Naive thymus-derived CD4-positive, alpha-beta T cell (primary cell): ENCODE measurements at places on chromosomes 2 and 18. TPM values are rescaled to one million over a fixed set of nuclear protein-coding genes. Genes with fewer than 3 reads are reported as not detected.

- H3K27ac ChIP-seq: no peak overlapping the region
- no peak overlapping the region for H3K4me3 ChIP-seq
- H3K4me1 ChIP-seq: no peaks in the 10 kb centered on the region
- no peaks in the 10 kb centered on the region for H3K36me3 ChIP-seq
Measured at GRCh38 chr2:53188851-53189510, 578.6 kb upstream of the CHAC2 start.

- no peak overlapping the region for H3K4me3 ChIP-seq
- H3K4me1 ChIP-seq: no peaks in the 10 kb centered on the region
- no peaks in the 10 kb centered on the region for H3K36me3 ChIP-seq
- no peak for DNase-seq
Measured at GRCh38 chr2:185128996-185129395, 530.7 kb downstream of the ZNF804A start.

- DNase-seq: no peak
- H3K27ac ChIP-seq: no peak overlapping the region
- no peaks in the 10 kb centered on the region for H3K27me3 ChIP-seq
Measured at GRCh38 chr2:161199912-161200701, 39.9 kb downstream of the TANK start.

Gene GATA6
- total RNA-seq: not detected in 2 replicates

DNA sequence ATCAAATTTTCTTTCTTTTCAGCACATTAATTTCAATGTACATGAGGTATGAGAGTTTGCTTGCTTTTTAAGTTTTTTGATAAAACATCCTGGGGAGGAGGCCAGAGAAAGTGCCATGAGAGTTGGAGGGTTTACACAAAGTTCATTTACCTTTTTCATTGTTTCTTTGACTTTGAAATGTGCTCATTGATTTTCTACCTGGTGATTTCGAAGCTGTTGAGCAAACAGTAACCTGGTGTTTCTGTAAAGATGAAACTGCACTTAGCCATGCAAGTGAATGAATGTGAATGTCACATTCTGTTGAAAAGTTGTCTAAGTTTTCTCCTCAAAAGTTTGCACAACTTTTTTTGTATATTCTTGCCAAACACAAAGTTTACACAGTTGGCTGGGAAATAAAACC is 797.0 kb downstream of the METTL4 start:
- no peak overlapping the region for H3K27ac ChIP-seq
- no peak overlapping the region for H3K4me3 ChIP-seq
- no peaks in the 10 kb centered on the region for H3K36me3 ChIP-seq

Gene SPATA3
- not detected for total RNA-seq

- H3K4me1 ChIP-seq: peaks cover 8% of the 10 kb centered on the region
- no peak overlapping the region for H3K27ac ChIP-seq
- no peaks in the 10 kb centered on the region for H3K27me3 ChIP-seq
- no peak overlapping the region for H3K4me3 ChIP-seq
Measured at GRCh38 chr2:31958140-31958717, 52.6 kb downstream of the MEMO1 start.

DNA sequence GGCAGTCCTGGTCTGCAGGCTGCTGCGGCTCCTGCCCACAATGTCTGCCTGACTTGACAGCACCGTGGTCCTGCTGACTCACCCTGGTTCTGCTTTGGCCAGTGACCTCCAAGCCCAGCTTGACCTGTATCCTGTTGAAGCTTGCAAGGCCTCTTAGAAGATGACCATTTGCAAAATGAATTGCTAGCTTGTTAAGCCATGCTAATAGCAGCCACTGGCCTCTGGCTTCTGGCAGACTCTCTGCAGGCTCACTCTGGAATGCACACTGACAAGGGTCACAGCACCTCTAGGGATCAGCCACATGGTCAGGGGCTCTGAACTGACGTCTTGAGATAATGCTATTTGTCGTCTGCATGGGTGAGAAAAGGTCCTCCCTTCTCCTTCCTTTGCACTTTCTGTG is 25.9 kb downstream of the CNGA3 start:
- H3K4me1 ChIP-seq: no peaks in the 10 kb centered on the region
- DNase-seq: no peak
- no peaks in the 10 kb centered on the region for H3K36me3 ChIP-seq

Gene CXCR1
- total RNA-seq: not detected

Gene MGAT5
- 40.3 TPM for total RNA-seq

Gene TP53I3
- total RNA-seq: 2.3 TPM

- peaks cover 9% of the 10 kb centered on the region for H3K4me1 ChIP-seq
- H3K36me3 ChIP-seq: peaks cover 8% of the 10 kb centered on the region
- H3K27ac ChIP-seq: no peak overlapping the region
Measured at GRCh38 chr2:121599963-121600651, 49.2 kb downstream of the CLASP1 start.

Gene MAP3K2
- 58.0 and 60.5 TPM in 2 replicates for total RNA-seq

DNA sequence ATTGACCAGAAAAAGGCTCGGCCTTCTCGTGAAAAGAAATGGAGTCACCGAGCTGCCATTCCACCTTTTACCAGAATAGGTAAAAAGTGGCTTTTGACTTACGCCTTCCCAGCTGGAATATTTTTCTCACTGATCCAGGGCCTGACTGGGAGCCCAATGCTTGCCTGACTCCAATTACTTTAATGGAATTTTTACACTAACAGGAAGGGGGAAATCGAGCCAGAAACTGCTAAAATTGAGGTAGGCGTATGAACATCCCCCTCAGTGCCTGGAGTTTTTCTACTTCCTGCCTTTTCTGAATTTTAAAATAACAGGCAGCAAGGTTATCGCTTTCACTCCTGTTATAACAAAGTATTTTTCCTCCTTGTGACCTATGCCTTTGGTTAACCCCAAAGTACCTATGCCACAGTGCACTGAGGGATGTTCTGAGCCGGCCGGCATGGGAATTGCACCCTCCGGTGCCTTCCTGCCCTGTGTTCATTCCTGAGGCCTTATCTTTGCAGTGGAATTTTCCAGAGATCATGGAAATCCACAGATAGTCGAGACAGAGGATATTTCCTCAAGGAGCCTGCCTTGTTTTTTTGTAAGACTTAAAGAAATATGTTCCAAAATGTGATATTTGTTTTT is 18.3 kb upstream of the RPL31 start:
- H3K27ac ChIP-seq: no peak overlapping the region
- H3K27me3 ChIP-seq: no peaks in the 10 kb centered on the region
- no peaks in the 10 kb centered on the region for H3K4me1 ChIP-seq
- no peaks in the 10 kb centered on the region for H3K36me3 ChIP-seq
- DNase-seq: no peak

DNA sequence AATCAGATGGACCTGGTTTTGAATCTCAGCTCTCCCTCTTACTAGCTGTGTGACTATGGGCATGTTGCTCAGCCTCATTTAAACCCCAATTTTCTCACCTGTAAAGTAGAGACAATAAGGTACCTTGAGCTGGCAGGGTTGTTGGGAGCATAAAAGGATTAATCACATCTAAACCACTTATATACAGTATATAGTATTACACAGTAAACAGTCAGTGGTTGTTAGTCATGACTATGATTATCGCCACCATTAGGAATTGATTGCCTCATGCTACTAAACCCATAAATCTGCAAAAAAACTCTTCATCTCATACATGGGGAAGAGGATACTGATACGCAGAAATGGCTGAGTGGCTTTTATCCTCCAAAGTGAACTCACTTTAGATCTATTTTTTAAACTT is 65.8 kb downstream of the INO80D start:
- no peaks in the 10 kb centered on the region for H3K4me1 ChIP-seq
- H3K4me3 ChIP-seq: no peak overlapping the region
- no peak overlapping the region for H3K27ac ChIP-seq
- no peaks in the 10 kb centered on the region for H3K27me3 ChIP-seq

DNA sequence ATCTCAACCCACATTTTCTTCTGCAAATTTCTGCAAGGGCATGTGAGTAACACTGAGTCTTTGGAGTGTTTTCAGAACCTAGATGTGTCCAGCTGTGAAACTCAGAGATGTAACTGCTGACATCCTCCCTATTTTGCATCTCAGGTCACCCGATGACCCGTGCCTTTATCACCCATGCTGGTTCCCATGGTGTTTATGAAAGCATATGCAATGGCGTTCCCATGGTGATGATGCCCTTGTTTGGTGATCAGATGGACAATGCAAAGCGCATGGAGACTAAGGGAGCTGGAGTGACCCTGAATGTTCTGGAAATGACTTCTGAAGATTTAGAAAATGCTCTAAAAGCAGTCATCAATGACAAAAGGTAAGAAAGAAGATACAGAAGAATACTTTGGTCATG is 8.0 kb downstream of the UGT1A1 start:
- no peaks in the 10 kb centered on the region for H3K36me3 ChIP-seq
- no peak overlapping the region for H3K27ac ChIP-seq
- DNase-seq: no peak
- no peaks in the 10 kb centered on the region for H3K27me3 ChIP-seq
- H3K4me1 ChIP-seq: no peaks in the 10 kb centered on the region

GRCh38 chr2:69062307-69062962 is 49.5 kb downstream of the ANTXR1 start:
- no peaks in the 10 kb centered on the region for H3K27me3 ChIP-seq
- H3K4me3 ChIP-seq: no peak overlapping the region
- H3K27ac ChIP-seq: no peak overlapping the region
- no peaks in the 10 kb centered on the region for H3K36me3 ChIP-seq
- DNase-seq: no peak
- no peaks in the 10 kb centered on the region for H3K4me1 ChIP-seq

DNA sequence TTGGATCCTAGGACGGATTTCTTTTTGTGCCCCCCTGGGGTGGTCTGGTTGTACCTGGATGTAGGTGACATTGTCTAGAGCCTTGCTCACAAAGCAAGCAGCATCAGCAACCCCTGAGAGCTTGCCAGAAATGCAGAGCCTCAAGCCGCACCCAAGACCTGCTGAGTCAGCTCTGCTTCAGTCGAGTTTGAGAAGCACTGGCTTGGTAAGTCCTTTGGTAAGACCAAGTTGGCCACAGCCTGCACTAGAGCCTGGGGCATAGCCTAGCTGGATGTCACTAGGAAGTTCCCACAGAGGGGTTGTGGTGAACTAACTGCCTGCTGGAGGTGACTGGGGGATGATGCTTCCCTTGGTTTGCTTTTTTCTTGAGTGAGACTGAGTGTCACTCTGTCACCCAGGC is 6.2 kb downstream of the ABCG5 start:
- H3K27me3 ChIP-seq: no peaks in the 10 kb centered on the region
- no peak overlapping the region for H3K27ac ChIP-seq
- no peaks in the 10 kb centered on the region for H3K36me3 ChIP-seq
- H3K4me1 ChIP-seq: no peaks in the 10 kb centered on the region

DNA sequence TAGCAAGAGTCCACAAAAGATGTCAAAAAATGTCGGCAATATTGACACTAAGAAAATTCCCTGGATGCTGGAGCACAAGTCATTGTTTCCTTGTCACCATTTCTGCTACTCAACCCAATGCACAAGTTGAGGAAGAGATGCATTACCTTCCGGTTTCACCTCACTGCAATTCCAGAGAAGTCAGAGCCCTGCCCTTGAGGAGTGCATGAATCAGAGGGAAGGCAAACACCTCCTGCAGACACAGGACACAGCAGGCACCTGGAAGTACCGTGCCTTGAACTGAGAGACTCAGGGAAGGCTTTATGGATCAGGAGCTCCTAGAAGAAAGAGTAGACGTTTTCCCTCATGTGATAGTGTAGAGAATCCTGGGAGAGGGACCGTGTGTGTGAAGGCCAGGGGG is 62.7 kb upstream of the ARL4C start:
- H3K36me3 ChIP-seq: no peaks in the 10 kb centered on the region
- H3K27ac ChIP-seq: no peak overlapping the region
- H3K4me3 ChIP-seq: no peak overlapping the region

DNA sequence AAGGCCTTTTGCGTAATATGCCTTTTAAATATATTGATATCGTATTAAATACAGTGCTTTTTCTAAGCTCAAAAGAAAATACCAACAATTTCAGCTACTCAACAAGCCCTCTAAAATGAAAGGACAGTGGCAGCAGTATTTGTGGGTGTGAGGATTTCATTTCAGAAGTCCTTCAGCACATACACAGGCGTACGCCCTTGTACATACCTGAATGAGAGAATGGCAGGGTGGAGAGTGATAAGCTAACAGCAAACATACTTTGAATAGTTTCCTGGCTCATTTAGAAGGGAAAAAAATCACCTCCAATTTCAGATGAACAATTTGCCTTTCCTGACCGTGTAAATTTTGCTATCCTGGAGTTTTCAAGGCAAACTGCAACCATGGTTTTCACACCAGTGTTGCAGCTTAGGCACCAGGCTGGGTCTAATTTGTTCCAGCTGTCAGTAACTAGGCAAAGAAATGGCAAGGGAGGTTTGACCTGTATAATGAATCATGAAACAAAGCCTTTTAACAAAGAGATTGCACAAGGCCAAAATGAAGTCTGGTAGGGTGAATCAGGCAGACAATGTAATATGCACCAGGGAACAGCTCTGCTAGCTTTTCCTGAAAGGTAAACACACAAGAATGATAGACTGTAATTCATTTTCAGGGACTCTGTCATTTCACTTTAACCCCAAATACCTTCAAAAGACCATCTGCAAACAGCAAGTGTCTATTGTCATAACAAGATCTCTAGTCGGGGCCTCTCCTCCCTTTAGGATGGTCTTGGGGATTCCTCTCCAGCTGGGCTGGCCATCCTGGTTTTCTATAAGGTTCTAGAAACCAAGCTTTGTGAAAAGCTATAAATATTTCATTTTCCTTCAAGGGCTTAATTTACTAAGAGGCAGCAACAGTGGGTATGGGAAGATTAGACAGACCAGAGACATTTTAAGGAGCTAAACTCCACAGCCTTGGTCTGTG is 11.5 kb downstream of the ANKRD29 start:
- no peak overlapping the region for H3K27ac ChIP-seq
- H3K4me1 ChIP-seq: no peaks in the 10 kb centered on the region
- no peak overlapping the region for H3K4me3 ChIP-seq
- no peaks in the 10 kb centered on the region for H3K27me3 ChIP-seq
- no peaks in the 10 kb centered on the region for H3K36me3 ChIP-seq

Gene PSMA8
- 0.48 and 0.56 TPM in 2 replicates for total RNA-seq

Gene PPP1R1C
- total RNA-seq: not detected

- no peaks in the 10 kb centered on the region for H3K36me3 ChIP-seq
- H3K4me1 ChIP-seq: no peaks in the 10 kb centered on the region
- no peak for DNase-seq
- H3K4me3 ChIP-seq: no peak overlapping the region
- no peak overlapping the region for H3K27ac ChIP-seq
- no peaks in the 10 kb centered on the region for H3K27me3 ChIP-seq
Measured at GRCh38 chr18:26999797-27000196, 134.3 kb upstream of the AQP4 start.

GRCh38 chr18:6879508-6880195 is 150.1 kb downstream of the ARHGAP28 start:
- H3K4me3 ChIP-seq: no peak overlapping the region
- no peak for DNase-seq
- no peak overlapping the region for H3K27ac ChIP-seq
- no peaks in the 10 kb centered on the region for H3K4me1 ChIP-seq
- H3K36me3 ChIP-seq: no peaks in the 10 kb centered on the region

GRCh38 chr2:150647943-150648342 is 160.5 kb upstream of the RND3 start:
- DNase-seq: no peak
- H3K4me1 ChIP-seq: no peaks in the 10 kb centered on the region
- no peak overlapping the region for H3K4me3 ChIP-seq
- no peak overlapping the region for H3K27ac ChIP-seq
- H3K27me3 ChIP-seq: no peaks in the 10 kb centered on the region
